ENCODE measurements at places on chromosomes 4 and X.

DNA sequence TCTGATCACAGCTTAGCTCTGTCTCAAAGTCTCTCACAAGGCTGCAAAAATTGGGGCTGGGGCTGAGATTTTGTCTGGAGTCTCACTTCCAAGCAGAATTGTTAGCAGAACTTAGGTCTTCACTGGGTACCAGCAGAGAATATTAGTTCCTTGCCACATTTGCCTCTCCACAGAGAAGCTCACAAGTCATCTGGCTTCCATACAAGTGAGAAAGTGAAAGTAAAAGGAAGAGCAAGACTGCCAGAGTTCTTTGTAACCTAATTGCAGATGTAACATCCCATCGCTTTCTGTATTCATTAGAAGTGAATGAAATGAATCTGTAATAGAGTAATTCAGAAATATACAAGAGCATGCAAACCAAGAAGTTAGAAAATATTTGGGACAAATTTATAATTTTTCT lies 624.1 kb upstream of the GNPDA2 start:
- no peaks in the 10 kb centered on the region for H3K4me1 ChIP-seq
- H3K27me3 ChIP-seq: no peaks in the 10 kb centered on the region
- no peak for DNase-seq

DNA sequence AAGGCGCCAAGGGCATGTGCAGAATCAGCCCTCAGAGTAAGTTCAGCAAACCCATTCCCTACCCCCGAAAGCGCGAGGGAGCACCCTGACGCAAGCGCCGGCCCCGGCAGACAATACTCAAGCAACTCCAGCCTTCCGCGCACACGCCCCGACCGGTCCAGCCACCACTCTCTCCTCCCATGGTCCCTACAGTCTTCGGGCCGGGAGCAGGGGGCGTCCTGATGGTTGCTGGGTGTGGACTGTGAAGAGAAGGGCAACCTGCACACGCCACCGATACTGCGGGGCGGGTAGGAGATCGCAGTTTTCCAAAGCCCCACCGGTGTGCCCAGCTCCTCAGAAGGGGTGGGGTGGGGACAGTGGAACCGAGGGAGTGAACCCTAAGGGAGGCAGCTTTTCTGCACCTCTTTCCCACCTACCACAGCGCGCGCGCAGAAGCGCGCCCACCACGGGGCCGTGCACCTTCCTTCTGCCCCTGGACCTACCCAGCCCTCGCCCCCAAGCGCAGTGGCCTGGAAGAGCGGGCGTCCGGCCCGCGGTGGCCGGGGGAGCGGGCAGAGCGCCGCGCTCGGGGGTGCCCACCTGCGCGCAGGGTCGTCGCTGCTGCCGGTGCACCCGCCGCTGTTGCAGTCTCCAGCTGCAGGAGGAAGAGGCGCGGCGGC lies 650.2 kb upstream of the DIPK2B start:
- peaks cover 5% of the 10 kb centered on the region for H3K27me3 ChIP-seq
- H3K36me3 ChIP-seq: no peaks in the 10 kb centered on the region
- DNase-seq: peak; percentile 48

DNA sequence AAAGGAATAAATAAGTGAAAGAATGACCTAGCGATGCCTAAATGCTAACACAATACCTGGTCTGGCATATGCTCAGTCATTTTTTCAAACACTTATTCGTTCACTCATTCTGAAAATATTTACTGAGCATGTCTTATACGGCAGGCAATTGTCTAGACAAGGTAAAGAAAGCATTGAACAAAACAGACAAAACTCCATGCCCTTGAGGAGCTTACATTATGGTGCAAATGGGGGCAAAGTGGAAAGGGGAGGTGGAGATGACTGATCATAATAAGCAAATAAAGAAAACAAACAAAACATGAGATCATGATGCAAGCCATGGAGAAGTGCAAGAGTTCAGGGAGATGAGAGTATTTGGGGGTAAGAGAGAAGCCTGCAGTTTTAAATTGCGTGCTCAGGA lies 334.6 kb upstream of the PPARGC1A start:
- H3K36me3 ChIP-seq: no peaks in the 10 kb centered on the region
- DNase-seq: no peak
- no peak overlapping the region for H3K27ac ChIP-seq
- H3K4me3 ChIP-seq: no peak overlapping the region
- no peaks in the 10 kb centered on the region for H3K4me1 ChIP-seq

- no peaks in the 10 kb centered on the region for H3K36me3 ChIP-seq
- peak; percentile 33 for DNase-seq
- H3K4me1 ChIP-seq: no peaks in the 10 kb centered on the region
- H3K4me3 ChIP-seq: no peak overlapping the region
- no peaks in the 10 kb centered on the region for H3K27me3 ChIP-seq
- H3K27ac ChIP-seq: no peak overlapping the region
Measured at GRCh38 chr4:22389240-22389870, 126.5 kb downstream of the ADGRA3 start.

GRCh38 chr4:66814277-66814676 lies 731.0 kb downstream of the CENPC start:
- H3K27me3 ChIP-seq: no peaks in the 10 kb centered on the region
- no peak overlapping the region for H3K4me3 ChIP-seq
- H3K27ac ChIP-seq: no peak overlapping the region
- no peaks in the 10 kb centered on the region for H3K4me1 ChIP-seq
- H3K36me3 ChIP-seq: no peaks in the 10 kb centered on the region

GRCh38 chr4:84492737-84493091 lies 6.4 kb downstream of the NKX6-1 start:
- no peak overlapping the region for H3K4me3 ChIP-seq
- H3K27me3 ChIP-seq: peaks cover 85% of the 10 kb centered on the region
- DNase-seq: no peak
- H3K36me3 ChIP-seq: no peaks in the 10 kb centered on the region

DNA sequence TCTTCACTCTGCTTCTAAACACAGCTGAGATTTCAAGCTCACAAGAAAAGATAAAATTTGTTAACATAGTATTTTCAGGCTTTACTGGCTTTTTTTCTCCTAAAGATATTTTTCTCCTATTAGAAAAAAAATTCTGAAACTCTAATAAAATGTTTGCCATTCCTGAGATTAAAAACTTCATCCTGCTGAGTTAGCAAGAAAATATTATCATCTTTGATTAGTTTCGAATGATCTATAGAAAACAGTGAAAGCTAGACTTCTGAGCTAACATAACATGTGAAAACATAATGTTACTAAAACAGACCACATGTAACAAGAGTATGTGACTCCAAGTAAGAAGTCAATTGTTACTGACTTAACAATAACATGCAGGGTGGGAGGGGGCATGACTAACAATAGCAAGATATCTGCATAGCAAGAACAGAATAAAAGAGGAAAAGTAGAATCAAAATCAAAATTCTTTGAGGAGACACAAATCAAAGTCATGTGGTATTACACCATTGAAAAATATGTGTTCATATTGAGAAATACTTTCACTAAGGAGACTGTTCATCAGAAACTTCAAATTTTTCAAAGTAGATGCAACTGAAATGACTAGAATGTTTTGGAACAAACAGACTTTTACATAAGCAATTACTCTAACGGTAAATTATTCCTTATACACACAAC lies 14.5 kb downstream of the TBCK start:
- H3K36me3 ChIP-seq: peaks cover 29% of the 10 kb centered on the region
- no peak for DNase-seq
- no peak overlapping the region for H3K27ac ChIP-seq
- peaks cover 4% of the 10 kb centered on the region for H3K4me1 ChIP-seq
- H3K4me3 ChIP-seq: no peak overlapping the region
- no peaks in the 10 kb centered on the region for H3K27me3 ChIP-seq

DNA sequence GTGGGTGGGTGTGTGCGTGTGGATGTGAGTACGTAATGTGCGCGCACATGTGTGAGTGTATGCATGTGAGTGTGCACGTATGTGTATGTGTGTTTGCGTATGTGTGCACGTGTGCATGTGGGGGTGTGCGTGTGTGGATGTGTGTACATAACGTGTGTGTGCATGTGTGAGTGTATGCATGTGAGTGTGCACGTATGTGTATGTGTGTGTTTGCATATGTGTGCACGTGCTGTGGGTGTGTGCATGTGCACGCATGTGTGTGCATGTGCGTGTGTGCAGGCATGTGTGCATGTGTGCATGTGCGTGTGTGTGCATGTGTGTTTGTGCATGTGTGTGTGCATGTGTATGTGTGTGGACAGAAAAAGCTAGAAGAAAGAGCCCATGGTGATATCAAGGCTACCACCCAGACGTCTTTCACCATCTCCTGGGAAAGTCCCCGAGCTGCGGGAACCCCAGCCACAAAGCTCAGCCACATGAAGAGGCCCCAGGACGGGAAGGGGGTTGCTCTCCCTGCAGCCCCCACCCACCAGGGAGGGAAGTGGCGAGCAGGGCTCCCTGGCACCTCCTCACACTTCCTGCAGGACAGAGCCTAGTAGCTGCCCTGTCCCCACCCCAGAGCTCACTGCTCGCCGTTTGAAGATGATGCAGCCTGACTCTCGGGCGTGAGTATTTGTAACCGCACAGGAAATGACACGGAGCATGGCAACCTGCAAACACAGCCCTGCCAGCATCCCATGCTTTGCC lies 108.3 kb downstream of the DCTD start:
- peaks cover 15% of the 10 kb centered on the region for H3K4me1 ChIP-seq
- H3K36me3 ChIP-seq: peaks cover 2% of the 10 kb centered on the region
- H3K4me3 ChIP-seq: peak overlapping the region; percentile 62
- peaks cover 11% of the 10 kb centered on the region for H3K27me3 ChIP-seq

DNA sequence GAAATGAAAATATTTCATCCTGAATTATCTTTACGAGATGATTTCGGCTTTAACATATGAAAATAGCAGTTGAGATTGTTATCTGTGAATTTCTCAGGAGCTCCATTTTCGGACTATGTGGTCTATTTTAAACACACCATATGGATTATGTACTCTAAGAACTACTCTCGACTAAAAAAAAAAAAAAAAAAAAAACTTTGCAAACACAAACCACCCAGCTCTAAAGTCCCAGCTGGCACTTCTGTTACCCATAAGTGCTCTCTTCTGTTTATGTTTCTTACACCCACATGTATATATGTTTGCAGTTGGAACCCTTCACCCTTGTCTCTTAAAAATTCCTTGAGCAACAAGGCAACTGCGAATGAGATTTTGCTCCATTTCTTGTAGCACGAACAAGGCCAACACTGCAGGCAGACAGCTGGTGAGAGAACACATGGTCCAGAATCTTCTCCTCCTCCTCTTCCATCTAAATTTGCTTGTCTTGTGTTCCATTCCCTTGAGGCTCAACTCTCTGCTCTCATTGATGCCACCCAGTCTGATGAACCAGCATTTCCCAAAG lies 172.7 kb upstream of the HCCS start:
- H3K27me3 ChIP-seq: no peaks in the 10 kb centered on the region
- H3K4me3 ChIP-seq: no peak overlapping the region
- no peaks in the 10 kb centered on the region for H3K4me1 ChIP-seq

DNA sequence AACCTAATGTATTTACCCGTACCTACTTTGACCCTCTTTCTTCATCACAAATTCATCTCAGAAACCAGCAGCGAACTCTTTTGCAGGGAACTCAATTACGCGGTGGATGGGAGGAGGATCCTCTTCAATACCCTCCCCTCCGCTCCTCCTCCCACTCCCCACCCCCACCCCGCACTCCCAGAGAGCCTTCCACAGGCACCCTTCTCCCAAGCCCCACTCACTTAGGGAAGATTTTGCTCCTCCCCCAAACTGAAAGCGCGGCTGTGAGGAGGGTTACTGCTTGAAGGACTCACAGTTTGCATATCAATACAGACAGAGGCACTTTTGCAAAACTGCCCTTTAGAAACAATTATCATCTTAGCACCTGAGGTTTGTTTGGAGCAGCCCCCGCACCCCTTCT lies 960 bp upstream of the IL1RAPL1 start:
- H3K27ac ChIP-seq: no peak overlapping the region
- no peaks in the 10 kb centered on the region for H3K36me3 ChIP-seq
- no peaks in the 10 kb centered on the region for H3K27me3 ChIP-seq
- no peak overlapping the region for H3K4me3 ChIP-seq
- H3K4me1 ChIP-seq: no peaks in the 10 kb centered on the region

DNA sequence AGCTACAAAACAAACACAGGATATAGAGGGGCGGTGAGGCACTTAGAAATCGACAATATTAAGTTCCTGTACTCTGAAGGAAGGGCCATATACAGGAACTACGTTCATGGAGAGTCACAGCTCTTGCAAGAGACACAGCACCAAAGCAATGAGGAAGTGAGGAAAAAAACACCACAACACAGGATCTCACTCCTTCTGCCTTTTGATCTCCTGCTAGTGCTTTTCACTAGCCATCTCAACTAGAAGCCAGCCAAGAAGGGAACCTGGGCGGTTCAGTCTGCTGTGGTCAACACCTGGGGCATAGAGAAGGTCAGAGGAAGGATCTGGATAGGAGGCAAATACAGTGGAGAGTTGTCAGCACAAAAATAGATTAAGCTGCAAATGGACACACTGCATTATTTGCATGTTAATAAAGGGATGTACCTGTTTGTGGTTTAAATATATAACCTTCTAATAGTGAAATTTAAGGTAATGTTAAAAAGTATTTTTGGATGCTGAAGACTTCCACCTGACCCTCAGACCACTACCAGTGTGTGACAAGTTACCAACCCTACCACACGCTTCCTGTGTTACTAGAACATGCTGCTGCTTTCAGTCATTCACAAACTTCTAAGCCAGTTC lies 104.6 kb downstream of the DTHD1 start:
- H3K27ac ChIP-seq: peak overlapping the region; percentile 98
- no peaks in the 10 kb centered on the region for H3K36me3 ChIP-seq
- H3K4me1 ChIP-seq: peaks cover 25% of the 10 kb centered on the region
- DNase-seq: peak; percentile 53
- H3K4me3 ChIP-seq: peak overlapping the region; percentile 76

DNA sequence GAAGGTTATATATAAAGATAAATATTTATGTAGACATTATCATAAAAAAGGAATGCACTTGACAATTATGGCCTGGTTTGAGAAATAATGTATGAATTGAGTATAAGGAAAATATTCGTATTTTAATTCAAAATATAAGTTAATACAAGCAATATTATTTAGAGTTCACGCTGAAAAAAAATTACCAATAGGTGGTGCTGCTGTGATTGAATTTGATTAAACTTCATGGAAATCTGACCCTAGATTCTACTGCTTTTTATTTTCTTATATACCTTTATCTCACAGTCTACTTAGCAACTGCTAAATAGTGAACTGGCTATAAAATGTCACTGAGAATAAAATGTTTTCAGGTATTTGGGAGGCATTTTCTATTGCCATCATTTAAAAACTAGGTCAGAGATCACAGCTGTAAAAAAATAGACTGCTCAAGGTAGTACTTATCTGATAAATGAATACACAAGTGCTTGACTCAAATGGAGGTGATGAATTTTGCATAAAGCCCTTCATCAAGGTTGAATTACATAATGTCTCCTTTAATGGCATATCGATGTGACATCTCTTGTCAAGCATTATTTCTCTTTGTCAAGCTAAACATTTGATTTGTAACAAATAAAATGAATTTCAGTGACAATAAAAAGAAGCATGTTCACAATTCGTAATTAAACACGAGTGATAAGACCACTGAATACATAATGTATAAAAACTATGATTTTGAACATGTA lies 1638.8 kb upstream of the PCDH7 start:
- no peak overlapping the region for H3K27ac ChIP-seq
- no peak for DNase-seq
- no peaks in the 10 kb centered on the region for H3K36me3 ChIP-seq
- H3K4me3 ChIP-seq: no peak overlapping the region
- no peaks in the 10 kb centered on the region for H3K27me3 ChIP-seq
- no peaks in the 10 kb centered on the region for H3K4me1 ChIP-seq

All from activated naive CD8-positive, alpha-beta T cell treated with anti-CD3 and anti-CD28 coated beads, Interleukin-2, amount 10 ng/mL, durations not matched to agents 7 days and 5 days (primary cell).